ENCODE measurements at places on chromosomes 16 and 17.

GRCh38 chr17:38564869-38565268 is 40.9 kb downstream of the SRCIN1 start:
- no peak for DNase-seq

DNA sequence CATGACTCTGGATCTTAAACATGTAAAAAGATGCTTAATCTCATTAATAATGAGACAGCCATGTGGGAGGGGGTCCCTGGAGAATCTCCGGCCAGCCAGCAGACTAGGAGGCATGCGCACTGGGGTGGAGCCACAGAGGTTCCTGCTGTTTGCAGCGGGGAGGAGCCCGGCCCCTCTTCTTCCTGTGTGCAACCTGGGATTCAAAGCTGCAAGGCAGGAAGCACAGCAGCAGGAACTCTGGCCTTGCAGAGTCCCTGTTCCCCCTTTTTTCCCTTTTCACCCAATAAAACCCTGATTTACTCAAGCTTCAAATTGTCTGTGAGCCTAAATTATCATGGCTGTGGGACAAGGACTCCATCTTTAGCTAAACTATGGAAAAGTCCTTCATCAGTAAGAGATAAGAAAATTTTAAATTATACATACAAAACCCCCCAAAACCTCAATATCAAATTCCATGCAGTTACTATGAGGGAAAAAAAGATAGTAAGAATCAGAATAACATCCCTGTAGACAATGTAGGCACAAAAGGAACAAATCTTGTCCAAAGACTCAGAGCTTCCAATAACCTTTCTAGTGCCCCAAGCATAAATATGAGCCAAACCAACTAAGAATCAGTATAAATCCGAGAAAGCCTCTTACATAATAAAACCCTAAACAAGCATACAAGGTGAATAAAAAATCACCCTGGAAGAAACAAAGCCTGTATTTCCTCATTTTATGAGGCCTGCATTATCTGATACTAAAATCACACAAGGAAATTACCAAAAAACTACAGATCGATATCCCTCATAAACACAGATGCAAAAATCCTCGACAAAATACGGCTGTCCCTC is 12.1 kb downstream of the CFDP1 start:
- DNase-seq: no peak

GRCh38 chr17:12584727-12585126 is 81.0 kb upstream of the MYOCD start:
- no peak for DNase-seq

DNA sequence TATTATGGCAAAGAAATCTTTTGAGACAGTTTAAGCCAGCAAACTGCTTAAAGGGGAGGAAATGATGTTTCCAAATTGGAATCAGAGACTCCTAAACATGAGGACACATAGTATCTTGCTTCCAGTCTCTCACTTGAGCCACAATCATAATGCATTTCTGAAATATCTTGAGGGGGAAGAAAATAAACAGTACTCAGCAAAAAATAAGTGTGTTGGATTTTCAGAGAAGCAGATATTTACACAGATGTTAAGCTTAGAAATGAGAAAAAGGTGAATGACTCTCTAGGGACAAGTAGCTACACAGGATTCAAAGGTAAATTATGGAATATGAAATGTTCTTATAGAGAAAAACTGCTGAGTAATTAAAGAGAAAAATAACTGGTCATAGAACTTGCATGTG is 1583.6 kb downstream of the CDH8 start:
- DNase-seq: no peak

- no peak for DNase-seq
Measured at GRCh38 chr17:41939044-41939692, 8.8 kb downstream of the ODAD4 start.

- no peak for DNase-seq
Measured at GRCh38 chr16:11078812-11079459, 134.6 kb downstream of the CLEC16A start.
